ENCODE measurements at places on chromosomes 16 and 17.

GRCh38 chr16:49608098-49608497 lies 234.5 kb downstream of the C16orf78 start:
- DNase-seq: no peak

DNA sequence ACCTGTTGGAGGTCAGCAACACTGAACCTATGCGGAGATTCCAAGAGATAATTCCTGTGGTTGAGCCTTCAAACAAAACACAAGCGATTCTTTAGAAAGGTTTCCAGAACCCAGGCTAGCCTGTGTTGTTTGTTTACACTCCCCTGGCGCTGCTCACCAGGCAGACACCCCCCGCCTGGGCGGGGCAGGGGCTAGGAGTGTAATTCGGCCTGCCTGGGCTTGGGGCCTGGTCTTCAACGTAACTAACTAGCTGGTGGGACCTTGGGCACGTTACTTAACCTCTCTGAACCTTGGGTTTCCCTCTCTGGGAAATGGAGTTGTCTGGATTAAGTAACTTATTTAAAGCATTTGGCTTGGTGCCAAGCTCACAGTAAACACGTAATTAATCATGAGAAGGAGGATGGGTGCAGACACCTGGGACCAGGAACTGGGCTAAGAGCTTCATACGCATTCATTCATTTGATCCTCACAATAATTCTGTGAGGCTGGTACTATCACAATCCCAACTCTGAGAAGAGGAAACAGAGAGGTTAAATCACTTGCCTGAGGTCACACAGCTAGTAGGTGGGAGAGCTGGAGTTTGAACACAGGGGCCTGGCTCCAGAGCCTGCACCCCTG lies 7.6 kb upstream of the ARHGAP27 start:
- DNase-seq: no peak

- peak; percentile 73 for DNase-seq
These were observed at the start of gene KCNH4 for GRCh38 chr17:42180922-42181850. Gene KCNH4 (minus strand): TSS chr17:42181142. CDS start chr17:42180945, 197 bp downstream.

- no peak for DNase-seq
These were observed 8.8 kb upstream of the BRIP1 start for GRCh38 chr17:61872099-61872498.

DNA sequence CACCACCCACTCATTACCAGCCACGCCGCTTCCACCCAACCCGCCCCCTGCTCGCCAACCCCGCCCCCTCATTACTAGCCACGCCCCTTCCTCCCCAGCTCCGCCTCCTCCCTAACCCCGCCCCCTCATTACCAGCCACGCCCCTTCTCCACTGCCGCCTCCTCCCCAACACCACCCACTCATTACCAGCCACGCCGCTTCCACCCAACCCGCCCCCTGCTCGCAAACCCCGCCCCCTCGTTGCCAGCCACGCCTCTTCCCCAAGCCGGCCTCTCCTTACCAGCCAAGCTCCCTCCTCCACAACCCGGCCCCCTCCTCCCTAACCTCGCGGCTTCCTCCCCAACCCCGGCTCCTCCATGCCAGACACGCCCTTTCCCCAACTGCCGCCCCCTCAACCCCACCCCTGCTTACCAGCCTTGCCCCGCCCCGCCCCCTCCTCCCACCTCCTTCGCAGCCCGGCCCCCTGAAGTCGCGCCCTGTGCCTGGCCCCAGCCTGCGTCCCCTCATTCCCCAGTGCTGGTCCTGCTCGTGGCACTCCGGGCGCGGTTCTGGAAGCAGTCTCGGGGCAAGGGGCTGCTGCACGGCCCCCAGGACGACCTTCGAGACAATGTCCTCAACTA lies 7.3 kb downstream of the SLC22A31 start:
- DNase-seq: peak; percentile 95

DNA sequence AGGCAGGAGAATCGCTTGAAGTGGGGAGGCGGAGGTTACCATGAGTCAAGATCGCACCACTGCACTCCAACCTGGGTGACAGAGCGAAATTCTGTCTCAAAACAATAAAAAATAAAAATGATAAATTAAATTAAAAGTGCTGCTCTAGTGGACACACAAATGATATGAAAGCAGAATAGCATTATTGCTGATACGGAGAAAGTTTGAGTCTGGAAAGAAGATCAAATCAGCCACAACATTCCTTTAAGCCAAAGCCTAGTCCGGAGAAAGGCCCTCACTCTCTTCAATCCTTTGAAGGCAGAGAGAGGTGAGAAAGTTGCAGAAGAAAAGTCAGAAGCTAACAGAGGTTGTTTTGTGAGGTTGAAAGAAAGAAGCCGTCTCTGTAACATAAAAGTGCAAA lies 15.1 kb upstream of the CSF3 start:
- DNase-seq: no peak

GRCh38 chr16:71853413-71853812 lies 7.6 kb downstream of the ATXN1L start:
- no peak for DNase-seq

- DNase-seq: no peak
These were observed 12.9 kb downstream of the MXRA7 start for GRCh38 chr17:76697702-76698465.

GRCh38 chr16:28308794-28309584 lies 16.7 kb downstream of the SBK1 start:
- no peak for DNase-seq

DNA sequence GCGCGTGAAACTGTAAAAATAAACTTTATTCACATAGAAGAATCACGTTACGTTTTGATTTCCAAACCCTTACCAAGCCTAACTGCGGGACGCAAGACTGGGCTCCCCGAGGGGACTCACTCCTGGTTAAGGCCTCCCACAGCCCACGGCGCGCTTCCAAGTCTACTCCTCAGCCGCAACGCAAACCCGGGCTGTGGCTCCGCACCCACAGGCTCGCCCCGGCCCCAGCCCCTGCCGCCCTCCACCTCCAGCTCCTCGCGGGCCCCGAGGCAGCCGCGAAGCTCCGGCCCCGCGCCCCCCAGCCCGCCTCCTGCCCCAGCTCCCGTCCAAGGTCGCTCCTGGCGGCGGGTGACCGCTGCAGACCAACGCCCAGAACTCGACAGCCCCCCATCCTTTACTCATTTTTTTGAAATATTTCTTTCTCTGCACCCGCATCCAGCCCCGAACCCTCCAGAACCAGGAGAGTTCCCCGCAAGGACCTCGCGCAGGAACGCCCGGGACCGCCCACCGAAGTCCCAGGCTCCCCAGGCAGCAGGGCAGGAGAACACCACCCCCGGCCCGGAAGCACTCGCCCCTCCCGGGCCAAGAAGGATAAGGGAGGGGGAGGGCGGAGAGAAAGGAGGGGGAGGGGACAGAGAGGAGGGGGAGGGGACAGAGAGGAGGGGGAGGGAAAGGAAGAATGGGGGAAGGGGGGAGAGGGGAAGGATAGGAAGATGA lies 912 bp downstream of the USP22 start:
- DNase-seq: peak; percentile 40

Measured in 8988T (cell line).